ENCODE measurements at places on chromosomes 13 and 19.

GRCh38 chr19:18594096-18594823 is 5.7 kb downstream of the REX1BD start:
- DNase-seq = no peak

- no peak for DNase-seq
These were observed 156.2 kb downstream of the PCCA start for GRCh38 chr13:100245104-100245503.

- no peak for DNase-seq
These were observed 37.6 kb upstream of the NANOS3 start for GRCh38 chr19:13839130-13839937.

GRCh38 chr13:27793507-27794367 is 1.5 kb downstream of the GSX1 start:
- no peak for DNase-seq

GRCh38 chr19:55264531-55264930 is 5.7 kb upstream of the PPP6R1 start:
- DNase-seq = no peak

GRCh38 chr13:111292710-111293485 is 27.5 kb upstream of the TEX29 start:
- no peak for DNase-seq

DNA sequence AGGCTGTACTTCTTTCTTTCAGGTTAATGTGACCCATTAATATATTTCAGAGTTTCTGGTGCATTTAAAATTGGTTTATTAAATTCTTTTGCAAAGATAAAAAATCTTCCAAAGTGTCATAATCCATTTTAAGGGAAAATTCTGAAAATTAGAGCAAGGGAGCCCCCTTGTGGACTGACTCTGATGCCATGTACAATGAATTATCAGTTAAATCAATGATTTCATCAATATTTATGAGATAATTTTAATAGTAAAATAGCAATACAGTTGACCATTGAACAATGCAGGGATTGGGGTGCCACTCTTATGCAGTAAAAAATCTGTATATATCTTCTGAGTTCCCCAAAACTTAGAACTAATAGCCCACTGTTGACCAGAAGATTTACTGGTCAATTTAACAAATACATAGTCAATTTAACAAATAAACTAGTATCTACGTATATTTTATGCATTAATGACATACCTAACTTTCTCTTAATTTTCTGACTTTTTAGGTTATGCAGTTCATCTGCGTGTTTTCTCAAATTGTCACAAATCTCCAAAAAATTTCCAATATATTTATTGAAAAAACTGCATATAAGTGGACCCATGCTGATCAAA is 479.1 kb upstream of the MIR17HG start:
- DNase-seq = no peak

DNA sequence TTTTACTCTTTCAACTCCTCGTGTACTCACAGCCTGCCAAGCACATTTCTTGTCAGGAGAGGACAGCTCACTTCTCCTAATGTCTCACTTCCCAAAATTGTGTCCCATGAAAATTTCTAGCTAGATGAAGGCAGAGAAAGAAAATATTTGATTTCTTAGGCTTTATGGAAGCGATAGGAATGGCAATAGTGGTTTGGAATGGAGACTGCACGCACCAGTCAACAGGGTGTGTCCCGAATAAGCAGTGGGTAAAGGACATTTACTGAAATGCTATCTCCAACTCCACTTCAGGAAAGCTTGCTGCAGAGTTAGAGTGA is 321 bp upstream of the ZNF222 start:
- no peak for DNase-seq

DNA sequence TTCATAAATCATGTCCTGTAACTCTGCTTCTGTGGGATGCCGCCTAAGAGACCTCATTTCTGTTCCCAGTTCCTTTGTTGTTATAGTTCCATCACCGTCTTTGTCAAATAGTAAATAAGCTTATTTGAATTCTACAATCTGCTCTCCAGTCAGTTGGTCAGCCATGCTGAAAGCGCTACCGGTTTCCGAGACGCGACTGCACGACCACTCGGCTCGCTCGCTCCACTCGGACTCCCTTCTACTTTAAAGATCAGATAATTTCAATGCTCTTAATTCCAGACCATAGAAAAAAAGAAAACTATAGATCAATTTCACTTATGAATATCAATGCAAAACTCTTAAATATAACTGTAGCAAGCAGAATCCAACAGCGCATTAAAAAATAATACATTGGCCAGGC is 64.2 kb upstream of the STK24 start:
- no peak for DNase-seq

DNA sequence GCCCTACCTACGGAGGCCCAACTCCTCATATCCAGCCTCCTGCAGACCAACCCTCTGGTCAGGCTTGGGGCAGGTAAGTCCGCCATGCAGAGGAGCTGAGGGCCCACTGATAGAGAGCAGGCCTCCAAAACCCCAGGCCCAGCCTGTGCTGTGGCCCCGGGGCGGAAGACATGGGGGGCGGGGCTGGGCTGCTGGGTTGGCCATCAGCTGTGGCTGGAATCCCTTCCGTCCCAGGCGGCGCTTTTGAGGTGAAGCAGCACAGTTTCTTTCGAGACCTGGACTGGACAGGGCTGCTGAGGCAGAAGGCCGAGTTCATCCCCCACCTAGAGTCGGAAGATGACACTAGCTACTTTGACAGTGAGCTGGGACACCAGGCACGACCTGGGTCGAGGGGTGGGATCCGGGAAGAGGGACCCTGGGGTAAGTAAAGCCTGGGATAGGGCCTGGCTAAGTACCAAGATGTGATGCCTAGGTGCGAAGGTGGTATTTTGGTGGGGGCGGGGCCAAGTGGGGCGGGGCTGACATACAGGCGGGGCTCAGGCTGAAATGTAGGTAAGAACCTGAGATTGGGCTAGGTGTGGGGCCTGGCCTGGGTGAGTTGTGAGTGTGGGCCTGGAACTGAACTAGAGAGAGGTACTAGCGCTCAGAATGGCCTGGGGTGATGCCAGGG is 15.4 kb downstream of the DNASE2 start:
- DNase-seq = no peak

GRCh38 chr13:33139780-33140535 is 123.7 kb downstream of the KL start:
- DNase-seq = no peak

GRCh38 chr13:79231887-79232286 is 174.2 kb downstream of the RBM26 start:
- DNase-seq = no peak

- no peak for DNase-seq
These were observed 11.6 kb downstream of the CNFN start for GRCh38 chr19:42378225-42379215.

GRCh38 chr13:59414006-59414405 is 749.7 kb downstream of the DIAPH3 start:
- no peak for DNase-seq

DNA sequence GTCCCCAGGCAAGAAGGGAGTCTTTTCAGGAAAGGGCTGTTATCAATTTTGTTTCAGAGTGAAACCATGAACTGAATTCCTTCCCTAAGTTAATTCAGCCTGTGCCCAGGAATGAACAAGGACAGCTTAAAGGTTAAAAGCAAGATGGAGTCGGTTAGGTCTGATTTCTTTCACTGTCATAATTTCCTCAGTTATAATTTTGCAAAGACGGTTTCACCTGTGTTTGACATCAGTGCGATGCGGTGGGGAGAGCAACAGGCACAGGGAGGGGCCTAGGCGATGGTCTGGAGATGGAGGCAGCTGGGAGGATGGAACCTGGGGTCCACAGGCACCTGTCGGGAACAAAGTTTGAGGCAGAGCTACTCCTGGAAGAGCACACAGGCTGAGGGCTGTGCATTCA is 5.9 kb upstream of the ZNF552 start:
- no peak for DNase-seq

- no peak for DNase-seq
These were observed 1.0 kb downstream of the GPC5 start for GRCh38 chr13:91399189-91400062.

- no peak for DNase-seq
These were observed 55.7 kb downstream of the SPATA13 start for GRCh38 chr13:24216176-24216575.

GRCh38 chr13:28651810-28652401 is 7.0 kb upstream of the POMP start:
- DNase-seq = no peak

DNA sequence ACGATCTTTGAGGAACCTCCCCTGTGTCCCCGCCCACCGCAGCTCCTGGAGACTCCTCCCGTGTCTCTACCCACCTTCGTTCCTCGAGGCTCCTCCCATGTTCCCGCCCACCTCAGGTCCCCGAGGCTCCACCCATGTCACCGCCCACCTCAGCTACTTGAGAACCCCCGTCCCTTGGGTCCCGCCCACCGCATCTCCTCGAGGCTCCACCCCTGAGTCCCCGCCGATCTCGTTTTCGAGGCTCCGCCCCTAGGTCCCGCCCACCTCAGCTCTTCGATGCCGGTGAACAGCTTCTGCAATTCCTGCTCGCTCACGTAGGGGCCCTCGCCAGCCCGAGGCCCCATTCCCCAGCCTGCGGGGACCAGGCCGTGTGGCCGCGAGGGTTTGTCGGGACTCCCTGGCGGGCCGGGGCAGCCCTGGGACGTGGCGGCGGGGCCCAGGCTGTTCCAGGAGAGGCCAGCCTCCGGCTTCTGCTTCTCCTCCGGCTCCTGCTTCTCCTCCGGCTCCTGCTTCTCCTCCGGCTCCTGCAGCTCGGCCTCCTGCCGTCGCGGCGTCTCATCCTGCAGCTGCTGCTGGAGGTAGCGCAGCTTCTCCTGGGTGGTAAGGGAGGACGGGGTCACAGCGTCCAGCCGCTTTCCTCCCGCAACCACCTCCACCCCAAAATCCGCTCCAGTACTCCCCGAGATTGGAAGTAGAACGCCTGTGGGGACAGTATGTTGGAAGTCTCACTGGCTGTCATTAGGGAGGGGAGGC is 16.7 kb downstream of the TSKS start:
- DNase-seq = no peak

DNA sequence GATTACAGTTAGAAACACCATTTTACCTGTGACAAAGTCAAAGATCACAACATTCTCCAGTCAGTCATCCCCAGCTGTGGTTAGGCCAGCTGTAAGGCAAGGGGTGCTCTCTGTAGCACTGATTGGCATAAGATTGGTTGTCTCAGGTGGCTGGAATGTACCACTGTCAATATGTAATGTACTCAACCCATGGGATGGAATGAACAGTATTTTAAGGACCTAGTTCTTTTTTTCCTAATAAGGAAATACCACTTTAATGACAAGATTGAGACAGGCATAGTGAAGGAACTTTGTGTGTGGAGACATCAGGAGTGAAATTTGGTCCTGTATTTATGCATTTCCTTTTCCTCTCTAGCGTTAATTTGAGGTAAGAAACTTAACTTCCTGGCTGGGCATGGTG is 310.7 kb downstream of the ITGBL1 start:
- no peak for DNase-seq

DNA sequence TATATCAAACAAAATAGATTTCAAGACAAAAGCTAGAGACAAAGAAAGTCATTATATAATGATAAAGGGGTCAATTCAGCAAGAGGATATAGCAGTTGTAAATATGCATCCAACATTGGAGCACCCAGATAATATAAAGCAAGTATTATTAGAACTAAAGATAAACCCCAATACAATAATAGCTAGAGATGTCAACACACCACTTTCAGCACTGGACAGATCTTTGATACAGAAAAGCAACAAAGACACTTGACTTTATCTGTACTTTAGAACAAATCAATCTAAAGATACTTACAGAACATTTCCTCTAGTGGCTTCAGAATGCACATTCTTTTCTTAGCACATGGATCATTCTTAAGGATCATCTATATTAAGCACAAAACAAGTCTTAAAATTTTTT is 59.1 kb upstream of the TEX29 start:
- no peak for DNase-seq

- DNase-seq = no peak
These were observed 6.0 kb upstream of the TNFAIP8L1 start for GRCh38 chr19:4633140-4633967.

DNA sequence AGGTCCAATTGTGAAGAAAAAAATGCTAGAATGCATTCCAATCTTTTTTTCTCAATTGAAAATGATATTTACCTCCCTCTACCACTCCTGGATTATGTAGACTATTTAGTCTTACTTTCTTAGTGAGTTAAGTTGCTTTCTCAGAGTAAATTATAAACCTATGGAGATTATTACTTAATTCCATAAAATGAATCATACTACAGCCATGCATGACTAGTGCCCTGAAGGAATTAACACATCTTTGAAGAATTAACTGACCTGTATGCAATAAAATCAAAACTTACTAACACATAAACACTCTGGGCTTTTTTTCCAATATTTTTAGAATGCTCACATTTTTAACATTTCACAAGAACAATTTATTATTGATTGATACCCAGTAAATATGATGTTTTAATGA is 379.4 kb upstream of the DACH1 start:
- no peak for DNase-seq

DNA sequence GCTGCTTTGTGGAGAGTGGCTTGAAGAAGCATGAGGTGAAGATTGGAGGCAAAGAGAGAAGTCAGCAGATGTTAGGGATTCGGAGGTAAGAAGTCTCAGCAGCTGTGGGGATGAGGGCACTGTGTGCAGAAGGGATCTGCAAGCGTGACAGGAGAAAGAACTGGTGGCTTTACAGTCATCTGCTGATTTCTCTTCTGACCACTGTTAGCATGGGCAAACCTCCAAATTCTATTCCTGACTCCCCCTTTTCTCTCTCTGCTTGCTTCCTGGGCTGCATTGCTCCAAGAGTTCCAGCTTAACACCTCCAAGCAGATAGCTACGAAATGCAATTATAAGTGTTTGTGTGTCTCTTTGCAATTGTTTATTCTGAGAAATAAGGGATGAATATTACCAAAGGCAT is 159.6 kb downstream of the GGACT start:
- DNase-seq = no peak

DNA sequence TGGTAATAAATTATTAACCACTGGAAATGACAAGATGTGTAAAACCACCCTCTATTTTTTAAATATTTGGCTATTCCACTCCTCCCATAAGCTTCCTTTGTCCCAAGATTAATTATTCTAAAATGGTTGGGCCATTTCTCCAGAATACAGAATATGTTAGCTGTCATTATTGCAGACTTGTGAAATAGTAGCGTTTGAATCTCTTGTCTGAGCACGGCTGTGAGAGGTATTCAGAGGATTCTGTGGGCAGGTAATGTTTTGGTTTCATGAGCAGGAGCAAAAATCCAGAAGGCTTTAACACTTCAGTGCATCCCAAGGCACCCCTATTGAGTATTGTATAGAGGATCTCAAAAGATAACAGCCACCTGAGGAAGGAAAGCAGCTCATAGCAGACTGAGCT is 256.0 kb downstream of the UQCRFS1 start:
- DNase-seq = no peak

GRCh38 chr13:35771898-35772297 is 295.4 kb upstream of the MAB21L1 start:
- no peak for DNase-seq

- no peak for DNase-seq
These were observed 462.7 kb downstream of the GPC6 start for GRCh38 chr13:93689333-93689732.

- DNase-seq = no peak
These were observed 216 bp downstream of the SUGP2 start for GRCh38 chr19:19033176-19033425.

DNA sequence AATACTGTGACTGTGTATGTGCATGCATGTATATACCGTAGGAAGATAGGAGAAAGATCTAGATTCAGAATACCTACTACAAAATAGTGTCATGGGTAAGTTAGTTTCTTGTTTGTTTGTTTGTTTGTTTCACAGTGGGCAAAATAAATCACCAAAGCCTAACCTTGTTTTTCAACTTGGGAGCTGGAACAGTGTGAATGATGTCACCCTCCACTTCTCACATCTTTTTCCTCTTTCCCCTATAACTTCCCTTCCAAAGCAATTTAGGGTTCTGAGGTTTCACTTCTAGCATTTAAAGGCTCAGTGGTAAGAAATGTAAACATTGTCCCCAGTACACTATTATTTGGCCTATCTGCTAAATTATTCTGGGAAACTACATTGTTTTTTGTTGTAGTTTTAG is 5.4 kb downstream of the KCTD4 start:
- no peak for DNase-seq
